ENCODE measurements at places on chromosomes 6 and 20.

GRCh38 chr6:142087950-142088857 is 44.5 kb upstream of the GJE1 start:
- no peak for DNase-seq

DNA sequence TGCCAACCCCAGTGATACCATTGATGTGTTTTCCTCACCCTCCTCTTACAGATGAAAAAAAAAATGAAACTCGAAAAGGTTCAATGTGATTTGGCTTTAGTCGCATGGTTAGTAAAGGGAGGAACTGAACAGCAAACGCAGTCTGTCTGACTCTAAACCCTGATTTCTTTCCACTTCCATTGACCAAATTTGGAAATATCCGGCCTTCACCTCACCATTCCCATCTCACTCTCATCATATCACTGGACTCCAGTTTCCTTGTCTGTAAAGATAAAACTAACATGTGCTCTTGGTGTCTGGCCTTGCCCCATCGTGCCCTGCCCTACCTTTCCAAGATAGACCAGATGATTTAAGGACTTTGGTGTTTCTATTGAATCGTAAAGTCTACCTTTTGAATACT is 48.7 kb upstream of the ADGRF1 start:
- DNase-seq: no peak

- DNase-seq: no peak
These were observed 169.1 kb upstream of the SASH1 start for GRCh38 chr6:148173548-148173947.

- no peak for DNase-seq
These were observed 47.8 kb upstream of the TOP1 start for GRCh38 chr20:40980828-40981310.

Measured in CD4-positive, alpha-beta T cell treated with Interleukin-4 for 4 hours (primary cell).